ENCODE measurements at places on chromosomes 2 and 18.

DNA sequence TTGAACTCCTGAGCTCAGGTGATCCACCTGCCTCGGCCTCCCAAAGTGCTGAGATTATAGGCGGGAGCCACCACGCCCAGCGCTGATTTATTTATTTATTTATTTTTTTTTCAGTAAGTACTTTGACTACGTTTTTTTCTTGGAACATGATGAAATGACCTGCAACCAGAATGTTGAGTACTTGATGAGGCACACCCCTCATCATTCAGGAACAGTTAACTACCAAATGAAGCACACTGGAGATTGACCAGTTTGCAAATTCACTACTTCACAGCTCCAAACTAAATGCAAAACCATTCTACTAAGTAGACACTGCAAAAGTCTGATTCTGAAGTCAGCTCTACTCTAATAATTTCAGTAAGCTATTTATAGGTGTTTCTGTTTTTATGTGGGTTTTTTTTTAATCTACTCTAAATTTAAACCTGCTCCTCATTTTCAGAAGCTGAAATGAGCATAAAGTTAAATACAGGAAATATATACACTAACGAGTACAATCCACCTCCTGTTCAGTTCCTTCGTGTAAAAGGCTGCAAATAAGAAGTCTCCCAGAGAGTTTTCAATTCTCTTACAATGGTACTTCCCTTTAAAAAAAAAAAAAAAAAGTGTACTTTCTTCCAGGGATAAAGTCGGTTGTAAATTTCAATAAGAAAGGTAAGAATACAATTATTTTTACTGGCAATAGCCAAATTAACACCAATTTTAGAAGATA lies 1.4 kb downstream of the GFPT1 start:
- DNase-seq: no peak

- DNase-seq: no peak
These were observed 177.8 kb downstream of the ST6GAL2 start for GRCh38 chr2:106708209-106708608.

DNA sequence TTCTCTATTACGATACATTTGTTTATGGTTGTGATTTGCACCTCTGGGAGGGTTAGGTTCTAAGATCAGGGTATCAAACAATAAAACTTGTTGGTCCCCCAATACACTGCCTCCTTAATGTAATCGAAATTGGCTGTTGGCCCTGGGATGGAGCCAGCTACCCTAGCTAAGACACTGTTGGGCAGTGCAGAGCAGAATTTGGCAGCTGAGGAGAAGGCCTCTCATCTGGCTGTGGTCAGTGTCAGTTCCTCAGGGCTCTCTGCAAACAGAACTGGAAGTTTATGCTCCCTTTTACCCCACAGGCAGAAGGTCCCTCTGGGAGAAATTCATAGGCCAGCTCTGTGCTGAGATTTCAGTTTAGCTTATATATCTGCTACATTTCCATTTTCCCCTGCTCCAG lies 8.6 kb upstream of the HAAO start:
- DNase-seq: no peak

DNA sequence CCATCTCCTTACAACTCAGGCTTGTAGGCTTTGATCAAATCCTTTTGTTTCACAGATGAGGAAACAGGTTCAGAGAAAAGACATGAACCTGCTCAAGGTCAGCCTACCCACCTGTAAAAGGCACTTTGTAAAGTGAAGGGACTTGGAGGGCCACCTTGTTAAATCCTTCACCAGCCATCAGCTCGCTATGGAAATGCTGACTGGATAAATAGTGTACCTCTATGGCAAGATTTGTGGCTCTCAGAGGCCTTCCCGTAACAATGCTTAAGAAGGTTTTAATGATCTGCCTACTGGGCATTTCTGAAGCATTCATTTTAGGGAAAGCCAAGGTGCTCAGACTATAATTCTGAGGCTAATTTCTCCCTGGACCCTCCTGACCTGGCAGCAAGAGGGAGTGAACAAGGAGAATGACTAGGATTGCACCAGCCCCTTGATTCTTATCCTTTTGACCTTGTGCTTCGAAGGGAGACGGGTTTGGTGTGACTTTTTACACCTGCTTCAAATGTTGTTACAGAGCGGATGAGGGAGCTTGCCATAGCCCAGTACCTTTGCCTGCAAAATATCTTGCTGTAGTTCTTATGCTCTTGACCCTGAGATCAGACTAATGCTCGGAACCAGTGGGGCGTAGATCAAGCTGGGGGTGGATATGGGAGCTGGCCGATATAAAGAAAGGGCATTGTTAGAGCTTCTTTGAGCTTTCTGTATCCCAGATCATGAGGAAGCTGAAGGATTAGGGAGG lies 90.9 kb upstream of the CXCR4 start:
- no peak for DNase-seq

DNA sequence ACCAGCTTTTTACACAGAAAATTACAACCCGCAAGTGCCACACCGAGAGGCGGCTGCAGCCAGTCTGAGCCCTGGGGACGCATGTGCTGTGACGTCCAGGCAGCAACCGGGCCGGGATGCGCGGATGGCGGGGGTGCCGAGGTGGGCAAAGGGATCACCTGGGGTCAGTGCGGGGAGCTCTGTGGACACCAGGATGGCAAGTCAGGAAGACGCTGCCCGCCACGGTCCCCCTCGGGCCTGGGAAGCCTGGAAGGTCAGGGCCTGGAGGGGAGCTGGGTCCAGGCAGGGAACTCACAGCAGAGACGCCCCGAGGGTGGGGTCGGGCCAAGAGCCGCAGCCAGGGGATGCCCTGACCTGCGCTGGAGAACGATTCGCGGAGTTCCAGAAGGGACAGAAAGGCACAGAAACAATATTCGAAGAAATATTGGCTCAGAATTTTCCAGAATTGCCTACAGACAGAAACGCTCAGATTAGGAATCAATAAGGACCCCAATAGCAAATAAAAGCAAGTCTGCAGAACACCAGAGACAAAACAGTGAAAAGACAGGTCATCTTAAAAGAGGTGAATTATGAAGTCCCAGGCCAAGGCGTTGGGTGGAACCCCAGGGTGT lies 11.7 kb upstream of the KIF1A start:
- no peak for DNase-seq

DNA sequence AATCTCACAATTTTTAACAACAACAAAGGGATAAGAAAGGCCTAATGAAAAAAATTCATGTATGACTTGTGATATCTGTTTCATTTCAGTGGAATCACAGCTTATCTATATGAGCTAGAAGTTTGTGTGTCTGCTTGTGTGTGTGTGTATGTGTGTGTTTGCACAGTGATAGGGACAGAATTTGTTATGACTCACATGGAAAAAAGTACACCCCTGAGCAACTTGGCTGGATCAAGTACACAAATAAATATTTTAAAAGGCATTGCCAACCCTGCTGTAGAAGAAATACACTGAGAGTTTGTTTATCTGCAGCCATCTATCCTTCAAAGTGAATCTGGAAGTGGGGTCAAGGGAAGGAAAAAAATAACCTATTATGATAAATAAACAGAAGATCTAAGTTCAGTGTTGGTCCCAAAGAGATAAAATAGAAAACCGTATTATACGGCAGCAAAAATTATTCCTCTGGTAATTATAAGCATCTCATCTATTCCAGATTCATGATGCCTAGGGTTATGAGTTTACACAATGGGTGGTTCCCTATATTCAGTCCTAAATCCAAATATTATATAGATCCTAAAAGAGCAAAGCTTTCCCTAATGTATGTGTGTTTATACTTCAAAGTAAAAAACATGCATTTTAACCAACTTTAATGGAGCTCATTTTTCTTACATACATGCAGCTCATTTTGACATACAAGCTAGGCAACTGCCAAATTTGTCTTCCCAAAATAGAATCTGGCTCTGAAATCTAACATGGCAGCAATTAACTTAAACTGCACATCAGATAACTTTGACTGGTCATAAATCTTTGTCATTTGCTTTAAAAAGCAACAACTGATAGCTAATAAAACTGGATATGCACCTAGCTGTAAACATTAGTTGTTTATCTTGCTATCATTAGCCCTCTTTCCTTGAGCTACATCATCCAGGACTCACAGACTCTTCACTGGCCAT lies 420.6 kb downstream of the IRS1 start:
- DNase-seq: no peak

Data from CD4-positive, alpha-beta T cell treated with Interleukin-17A for 1 hour (primary cell).